ENCODE measurements at places on chromosomes 2 and 18.

DNA sequence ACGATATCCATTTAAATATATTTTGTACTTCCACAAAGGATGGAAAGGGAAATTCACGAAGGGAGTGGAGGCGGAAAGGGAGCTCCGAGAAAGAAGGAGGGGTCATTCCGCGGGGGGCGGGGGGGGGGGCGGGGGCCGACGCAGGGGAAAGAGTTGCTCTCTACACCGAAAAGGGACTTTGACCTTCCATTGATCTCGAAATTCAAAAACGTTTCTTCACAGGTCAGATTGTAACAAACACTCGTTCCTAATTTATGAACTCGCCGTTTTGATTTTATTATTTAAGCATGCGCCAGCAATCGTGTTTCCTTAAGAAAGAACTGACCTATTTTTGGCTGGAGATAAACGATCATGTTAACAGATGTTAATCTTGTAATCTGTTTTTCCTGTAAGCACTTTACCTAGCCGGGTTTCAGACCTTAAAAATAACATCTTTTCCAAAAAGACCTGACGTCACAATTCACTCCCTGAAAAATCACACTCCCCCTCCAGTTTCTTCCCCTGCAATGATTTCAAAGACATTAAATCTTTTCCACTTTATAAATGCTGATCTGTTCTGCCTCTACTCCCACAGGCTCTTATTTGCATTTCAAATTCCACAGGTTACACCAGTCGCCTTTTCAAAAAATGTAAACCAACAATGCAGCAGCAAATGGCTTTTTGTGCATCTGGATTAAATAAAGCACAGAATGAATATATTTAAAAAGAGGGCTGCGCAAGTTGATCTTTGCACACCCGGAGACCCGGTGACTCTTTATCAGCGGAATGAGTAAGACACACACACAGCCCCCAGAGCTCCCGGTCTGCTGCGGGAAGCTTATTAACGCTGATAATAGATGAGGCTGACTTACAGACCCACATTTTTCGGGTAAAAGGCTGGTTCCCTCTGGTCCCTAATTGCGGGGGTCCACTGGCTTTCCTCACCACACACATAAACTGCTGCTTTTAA lies 1.6 kb downstream of the ZNF516 start:
- DNase-seq: no peak

GRCh38 chr2:130756053-130756873 lies 923 bp downstream of the AMER3 start:
- DNase-seq: no peak

DNA sequence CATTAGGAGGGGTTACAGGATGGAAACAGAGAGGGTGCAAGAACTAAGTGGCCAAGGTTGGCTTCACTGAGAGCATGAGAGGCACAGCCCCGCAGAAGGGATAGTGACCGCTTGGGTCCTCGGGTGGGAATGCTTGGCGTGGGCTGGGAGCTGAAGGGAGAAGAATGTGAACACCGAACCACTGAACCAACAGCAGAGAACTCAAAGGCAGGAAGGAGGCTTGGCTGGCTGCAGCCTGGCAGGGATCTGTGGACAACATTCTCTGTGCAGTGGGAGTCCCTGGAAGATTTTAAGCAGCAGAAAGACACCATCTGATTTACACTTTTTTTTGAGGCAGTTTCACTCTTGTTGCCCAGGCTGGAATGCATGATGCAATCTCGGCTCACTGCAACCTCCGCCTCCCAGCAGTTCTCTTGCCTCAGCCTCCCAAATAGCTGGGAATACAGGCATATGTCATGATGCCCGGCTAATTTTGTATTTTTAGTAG lies 33.9 kb downstream of the SOWAHC start:
- no peak for DNase-seq

DNA sequence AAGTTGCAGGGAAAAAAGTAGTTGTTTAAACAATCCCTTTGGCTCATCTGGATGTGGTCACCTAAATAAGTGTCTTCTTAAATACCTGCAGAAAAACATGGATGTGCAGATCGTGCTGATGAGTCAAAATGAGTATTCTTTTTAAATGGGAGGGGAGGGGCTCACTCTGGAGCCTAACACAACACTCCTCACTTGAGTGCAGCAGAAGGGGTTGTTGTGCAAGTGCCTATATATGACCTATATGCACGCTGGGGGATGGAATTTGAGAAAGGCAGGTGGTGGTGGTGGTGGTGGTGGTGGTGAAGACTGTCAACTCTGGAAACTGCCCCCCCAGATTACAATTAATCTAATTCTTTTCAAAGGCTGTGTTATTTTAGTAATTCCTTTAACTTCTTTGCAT lies 77.9 kb upstream of the FAM124B start:
- no peak for DNase-seq

- DNase-seq: no peak
These were observed 1.4 kb upstream of the TMEM178A start for GRCh38 chr2:39664232-39664887.
